Fibroblast of skin of abdomen (primary cell): ENCODE measurements at places on chromosomes 2 and 18.

DNA sequence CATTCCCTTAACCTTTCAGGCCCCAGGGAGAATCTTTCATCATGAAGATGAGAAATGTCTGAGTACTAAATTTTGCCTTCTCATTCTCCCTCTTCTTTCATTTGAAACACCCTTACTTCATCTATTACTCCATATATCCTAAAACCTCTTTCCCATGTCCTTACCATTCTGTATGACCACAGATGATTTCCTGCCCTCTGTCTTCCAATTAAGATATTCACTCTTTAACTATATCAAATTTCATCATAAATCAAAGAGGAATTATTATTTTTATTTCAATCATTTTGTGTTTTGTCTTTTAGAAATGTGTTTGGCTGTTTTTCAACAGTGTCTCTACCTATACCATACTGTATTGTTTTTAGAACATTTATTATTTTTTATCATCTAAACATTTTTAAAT, 964.9 kb upstream of the KLHL29 start:
- no peak for DNase-seq

- DNase-seq, result no peak
Measured at GRCh38 chr2:54677476-54678265, 45.8 kb upstream of the EML6 start.

GRCh38 chr2:233469261-233470010, 97.1 kb downstream of the USP40 start:
- DNase-seq, result no peak

DNA sequence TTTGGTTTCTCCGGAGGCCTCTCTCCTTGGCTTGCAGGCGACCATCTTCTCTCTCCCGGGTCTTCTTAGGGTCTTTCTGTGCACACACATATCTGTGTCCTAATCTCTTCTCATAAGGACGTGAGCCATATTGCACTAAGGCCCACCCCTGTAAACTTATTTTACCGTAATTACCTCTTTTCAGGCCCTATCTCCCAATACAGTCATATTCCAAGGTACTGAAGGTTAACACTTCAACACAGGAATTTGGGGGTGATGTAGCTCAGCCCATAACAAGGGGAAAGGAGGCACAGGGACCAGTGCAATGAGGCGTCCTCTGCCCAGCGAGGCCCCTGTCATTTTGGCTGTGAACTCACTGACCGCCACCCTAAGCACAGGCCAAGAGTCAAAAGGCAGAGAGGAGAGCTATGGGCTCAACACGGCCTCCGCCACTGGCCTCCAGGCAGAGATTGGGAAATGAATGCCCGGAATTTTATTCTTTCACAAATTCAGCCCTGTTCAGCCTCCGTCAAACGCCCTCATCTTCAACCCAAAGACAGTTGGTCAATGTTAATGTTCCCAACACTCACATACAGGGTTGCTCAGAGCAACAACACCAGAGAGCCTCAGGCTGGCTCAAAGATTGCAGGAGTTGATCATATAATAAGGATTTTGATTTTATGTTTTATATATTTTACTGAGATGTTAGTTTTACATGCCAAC, 15.9 kb upstream of the NMUR1 start:
- DNase-seq, result no peak

GRCh38 chr2:99571954-99572353, 82.1 kb upstream of the REV1 start:
- peak; percentile 31 for DNase-seq

GRCh38 chr18:13893418-13893760, 21.9 kb downstream of the MC2R start:
- DNase-seq, result no peak
